ENCODE measurements at places on chromosomes 3 and 15.

- DNase-seq = no peak
Observed at GRCh38 chr15:42772144-42772543, 35.2 kb upstream of the CDAN1 start.

DNA sequence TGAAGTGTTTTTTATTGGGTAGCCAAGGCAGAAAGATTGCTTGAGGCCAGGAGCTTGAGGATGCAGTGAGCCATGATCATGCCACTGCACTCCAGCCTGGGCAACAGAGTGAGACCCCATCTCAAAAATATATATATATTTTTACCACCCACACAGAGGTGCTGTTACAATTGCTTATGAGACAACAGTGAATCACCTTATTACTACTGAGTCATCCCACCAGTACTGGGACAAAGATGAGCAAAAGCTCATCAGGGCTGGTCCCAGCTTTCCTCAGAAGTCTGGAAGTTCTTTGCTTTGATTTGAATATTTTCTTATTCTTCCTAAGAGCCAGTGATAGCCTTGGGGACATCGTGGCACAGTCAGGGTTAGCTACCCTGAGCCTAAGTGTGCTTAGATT, 207.7 kb downstream of the SOX2 start:
- DNase-seq = no peak

DNA sequence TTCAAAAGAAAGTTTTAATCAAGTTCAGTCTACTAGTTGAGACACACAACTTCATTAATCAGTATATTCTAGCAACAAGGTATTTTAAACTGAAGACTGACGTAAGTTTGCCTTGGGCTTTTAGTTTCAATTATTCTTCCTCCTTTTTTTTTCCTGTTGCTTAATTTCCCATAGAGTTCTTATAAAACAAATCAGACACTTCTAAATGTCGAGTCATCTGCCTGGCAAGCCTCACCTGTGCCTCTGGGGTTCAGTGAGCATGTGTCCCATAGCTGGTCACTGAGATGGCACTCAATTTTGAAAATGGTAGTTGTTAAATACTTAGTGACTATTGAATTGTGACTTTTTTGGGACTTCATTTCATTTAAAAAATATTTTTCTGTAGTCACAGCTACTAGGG, 27.4 kb downstream of the NKIRAS1 start:
- no peak for DNase-seq

- DNase-seq = no peak
Observed at GRCh38 chr3:119911748-119912147, 129.8 kb downstream of the NR1I2 start.

DNA sequence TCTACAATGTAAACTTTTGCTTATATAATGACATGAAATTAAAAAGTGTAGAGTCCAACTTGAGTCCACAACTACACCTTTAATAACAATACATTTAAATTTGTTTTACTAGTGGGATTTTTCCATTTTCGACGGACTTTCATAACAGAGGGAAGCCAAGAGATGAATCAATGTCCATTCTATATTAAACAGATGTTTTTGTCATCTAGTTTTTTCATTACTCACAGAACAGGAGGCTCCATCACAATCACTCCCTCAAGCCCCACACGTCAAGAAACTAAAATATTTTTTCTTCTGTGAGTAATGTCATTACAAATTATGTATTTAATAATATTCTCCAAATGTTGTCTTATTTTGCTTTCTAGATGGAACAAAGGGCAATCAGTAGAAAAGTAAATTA, 932.9 kb downstream of the ROBO1 start:
- no peak for DNase-seq

DNA sequence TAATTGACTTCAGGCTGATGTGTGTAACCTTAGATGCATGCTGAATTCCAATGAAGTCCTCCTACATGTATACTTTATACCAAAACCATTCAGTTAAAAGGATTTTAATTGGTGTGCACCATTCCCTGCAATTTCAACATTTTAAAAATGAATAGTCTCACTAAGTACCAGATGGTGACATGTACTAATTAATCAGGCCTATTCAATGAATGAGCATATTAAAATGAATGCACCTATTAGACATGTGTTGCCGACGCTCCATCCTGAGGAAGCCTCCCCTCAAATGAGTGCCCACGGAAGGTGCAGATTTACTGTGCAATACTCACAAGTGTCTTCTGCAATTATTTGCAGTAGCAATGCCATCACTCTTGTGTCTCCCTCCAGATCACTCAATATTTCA, 124.7 kb upstream of the TSPAN3 start:
- no peak for DNase-seq

GRCh38 chr3:57164657-57165573, at the start of gene IL17RD:
Gene IL17RD (minus strand): TSS chr3:57165353. CDS start chr3:57165286, 67 bp downstream.
- peak; percentile 33 for DNase-seq

GRCh38 chr3:48247401-48247811, 6.5 kb downstream of the ZNF589 start:
- peak; percentile 86 for DNase-seq

DNA sequence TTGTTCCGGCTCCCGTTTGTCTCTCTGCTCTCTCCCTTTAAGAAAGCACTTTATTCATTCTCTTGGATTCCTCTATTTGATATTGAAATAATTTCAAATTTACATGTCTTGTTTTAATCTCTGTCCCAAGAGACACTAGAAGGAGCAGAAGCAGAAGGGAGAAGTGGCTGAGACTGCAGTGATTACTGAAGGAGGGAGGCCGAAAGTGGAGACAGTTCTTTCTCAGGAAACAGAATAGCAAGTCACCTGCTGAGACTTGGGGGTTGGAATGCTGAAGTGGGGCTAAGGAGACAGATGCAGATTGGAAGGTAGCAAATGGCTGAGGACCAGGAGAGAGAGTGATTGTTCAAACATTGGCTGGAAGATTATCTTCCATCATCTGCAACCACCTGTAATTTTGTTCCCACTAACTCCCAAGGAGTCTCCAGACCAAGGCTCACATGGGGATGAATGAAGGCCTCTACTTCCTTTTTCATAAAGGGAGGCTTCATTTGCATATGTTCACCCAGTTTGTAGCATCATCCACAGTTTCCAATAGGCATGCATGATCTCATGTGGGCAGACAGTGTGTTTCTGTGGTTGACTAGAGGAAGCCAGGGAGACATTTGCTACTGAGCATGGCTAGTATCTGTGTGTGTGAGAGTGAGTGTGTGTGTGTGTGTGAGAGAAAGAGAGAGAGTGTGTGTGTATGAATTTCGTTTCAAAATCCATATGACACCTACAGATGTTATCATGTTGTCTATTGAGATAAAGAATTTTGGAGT, 24.0 kb downstream of the LTF start:
- DNase-seq = peak; percentile 16

GRCh38 chr3:184230081-184230602, 757 bp downstream of the VWA5B2 start:
- DNase-seq = no peak

- no peak for DNase-seq
Observed at GRCh38 chr3:133445108-133445507, 45.3 kb downstream of the BFSP2 start.

All from foreskin melanocyte (primary cell).